ENCODE measurements at places on chromosomes 2 and 18. TPM values are rescaled to one million over a fixed set of nuclear protein-coding genes. Genes with fewer than 3 reads are reported as not detected.

RFTN2 gene
- total RNA-seq: 6.2 TPM

RAD51AP2 gene
- 0.37 TPM for total RNA-seq

NAT8 gene
- total RNA-seq: not detected

MROH2A gene
- not detected for total RNA-seq

HOXD13 gene
- total RNA-seq: not detected

ASB3 gene
- 16.8 TPM for total RNA-seq

C2orf15 gene
- total RNA-seq: 0.78 TPM

SPP2 gene
- not detected for total RNA-seq

NEU2 gene
- not detected for total RNA-seq

- DNase-seq: no peak
Measured at GRCh38 chr2:64695721-64696261, 42.1 kb upstream of the SERTAD2 start.

GRCh38 chr2:132503701-132504100 is 87.1 kb downstream of the GPR39 start:
- DNase-seq: no peak

DNA sequence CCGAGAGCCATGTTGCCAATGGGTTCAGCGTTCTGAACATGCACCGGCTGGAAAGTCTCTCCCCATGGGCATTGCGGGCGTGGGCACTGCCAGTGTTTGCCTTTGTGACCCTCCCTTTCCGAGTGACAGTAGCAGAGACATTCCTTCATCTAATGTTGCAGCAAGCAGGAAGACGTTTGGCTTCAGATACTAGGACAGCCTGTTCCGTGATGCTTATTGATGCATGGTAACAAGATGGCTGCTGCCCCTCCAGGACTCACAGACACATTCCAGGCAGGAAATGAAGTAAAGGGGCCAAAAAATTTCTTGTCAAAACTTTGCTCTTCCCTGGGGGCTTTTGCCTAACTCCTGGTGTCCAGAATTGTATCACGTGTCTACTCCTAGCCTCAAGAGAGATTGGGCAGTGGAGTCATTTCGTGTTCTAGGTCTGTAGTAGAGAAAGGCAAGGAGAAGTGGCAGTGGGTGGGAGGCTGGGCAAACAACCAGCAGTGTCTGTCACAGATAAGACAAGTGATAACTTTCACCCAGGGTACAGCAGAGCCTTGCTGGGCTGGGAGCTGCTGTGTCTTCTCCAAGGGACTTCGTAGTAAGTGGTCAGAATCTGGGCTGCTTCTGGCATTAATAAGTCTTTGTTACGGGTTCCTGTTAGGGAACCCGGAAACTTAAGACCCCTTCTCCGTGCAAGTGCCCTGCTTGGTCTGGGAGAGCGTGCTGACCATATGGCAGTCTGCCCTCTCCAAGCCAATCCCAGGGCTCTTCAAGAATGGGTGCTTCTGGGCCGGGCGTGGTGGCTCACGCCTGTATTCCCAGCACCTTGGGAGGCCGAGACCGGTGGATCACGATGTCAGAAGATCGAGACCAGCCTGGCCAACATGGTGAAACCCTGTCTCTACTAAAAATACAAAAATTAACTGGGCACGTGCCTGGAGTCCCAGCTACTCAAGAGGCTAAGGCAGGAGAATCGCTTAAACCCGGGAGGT is 93.5 kb downstream of the TFCP2L1 start:
- DNase-seq: no peak

DNA sequence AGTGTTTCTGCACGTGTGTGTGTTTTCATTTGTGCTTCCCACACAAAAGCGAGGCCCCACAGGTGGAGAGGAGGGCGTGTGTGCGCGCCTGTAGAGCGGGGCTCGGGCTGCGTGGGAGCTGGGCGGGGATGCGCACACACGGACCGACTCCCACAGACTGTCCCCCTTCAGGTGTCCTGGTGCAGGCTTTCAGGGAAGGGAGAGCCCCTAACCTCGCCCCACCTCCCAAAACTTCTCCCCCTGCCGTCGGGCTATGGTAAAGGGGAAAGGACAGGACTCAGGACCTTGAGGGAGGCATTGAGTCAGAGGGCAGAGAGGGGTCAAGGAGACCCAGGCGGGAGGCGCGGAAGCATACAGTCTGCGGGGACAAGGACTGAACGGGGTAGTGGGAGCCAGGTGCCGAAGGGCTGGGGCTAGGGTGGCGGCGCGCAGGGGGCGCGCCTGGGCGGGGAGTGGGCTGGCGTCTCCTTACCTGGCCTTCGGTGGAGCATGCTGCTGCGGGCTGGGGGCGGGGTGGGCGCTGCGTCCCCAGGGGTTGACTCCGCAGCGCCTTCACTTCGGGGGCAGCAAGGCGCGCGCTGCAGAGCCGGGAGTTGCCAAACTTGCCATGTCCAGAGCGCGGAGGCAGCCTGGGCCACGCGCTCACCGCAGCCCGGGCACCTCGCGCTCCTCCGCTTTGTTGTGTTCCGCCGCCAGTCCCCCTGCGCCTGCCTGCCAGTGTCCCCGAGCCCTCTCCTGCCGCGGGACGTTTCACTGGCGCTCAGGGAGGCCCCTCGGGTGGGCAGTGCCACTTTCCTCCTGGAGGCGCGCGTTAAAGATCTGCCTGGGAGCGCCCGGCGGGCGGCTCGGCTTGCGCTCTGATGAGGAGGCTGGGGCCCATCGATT is 302.0 kb downstream of the NCKAP5 start:
- peak; percentile 22 for DNase-seq

- DNase-seq: no peak
Measured at GRCh38 chr2:75375646-75376582, 176.6 kb upstream of the TACR1 start.

- no peak for DNase-seq
Measured at GRCh38 chr2:75728614-75729419, 18.1 kb upstream of the GCFC2 start.

GRCh38 chr2:144143294-144144151 is 376.4 kb downstream of the ZEB2 start:
- DNase-seq: no peak

DNA sequence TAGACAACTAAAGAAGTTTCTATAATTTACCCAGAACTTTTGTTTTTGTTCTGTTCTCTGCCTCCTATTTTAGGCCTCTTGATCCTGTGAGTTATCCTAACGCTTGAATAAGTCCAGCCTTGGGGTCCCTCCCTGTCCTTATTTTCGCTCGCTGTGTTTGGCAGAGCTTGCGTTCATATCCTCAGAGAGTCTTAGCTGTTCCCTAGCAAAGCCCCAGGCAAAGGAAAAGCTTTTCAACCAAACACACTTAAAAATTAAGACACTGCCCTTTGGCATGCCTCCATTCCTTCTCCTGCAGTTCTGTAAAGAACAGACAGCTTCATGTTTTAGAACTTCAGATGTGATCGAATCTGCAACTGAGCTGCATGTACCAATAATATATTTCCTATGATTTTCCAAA is 517.2 kb downstream of the SUCLG1 start:
- DNase-seq: no peak

- DNase-seq: no peak
Measured at GRCh38 chr2:158809816-158810215, 14.7 kb downstream of the DAPL1 start.

DNA sequence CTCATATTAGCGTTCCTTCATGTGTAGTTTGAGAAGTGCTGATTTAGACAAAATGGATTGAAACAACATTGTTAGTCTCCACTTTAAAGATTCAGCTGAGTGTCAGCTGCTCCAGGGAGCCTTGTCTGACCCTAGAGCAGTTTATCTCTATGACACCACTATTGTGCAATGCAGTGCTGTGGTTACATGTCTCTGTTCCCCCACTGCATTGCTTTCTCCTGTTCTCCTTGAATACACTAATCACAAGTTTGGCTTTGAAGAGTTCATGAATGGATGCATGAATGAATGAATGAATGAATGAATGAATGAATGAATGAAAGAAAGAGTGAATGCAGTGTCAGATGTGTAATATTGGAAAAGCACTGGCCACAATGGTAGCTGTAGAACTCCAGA is 38.3 kb downstream of the GCG start:
- peak; percentile 82 for DNase-seq

DNA sequence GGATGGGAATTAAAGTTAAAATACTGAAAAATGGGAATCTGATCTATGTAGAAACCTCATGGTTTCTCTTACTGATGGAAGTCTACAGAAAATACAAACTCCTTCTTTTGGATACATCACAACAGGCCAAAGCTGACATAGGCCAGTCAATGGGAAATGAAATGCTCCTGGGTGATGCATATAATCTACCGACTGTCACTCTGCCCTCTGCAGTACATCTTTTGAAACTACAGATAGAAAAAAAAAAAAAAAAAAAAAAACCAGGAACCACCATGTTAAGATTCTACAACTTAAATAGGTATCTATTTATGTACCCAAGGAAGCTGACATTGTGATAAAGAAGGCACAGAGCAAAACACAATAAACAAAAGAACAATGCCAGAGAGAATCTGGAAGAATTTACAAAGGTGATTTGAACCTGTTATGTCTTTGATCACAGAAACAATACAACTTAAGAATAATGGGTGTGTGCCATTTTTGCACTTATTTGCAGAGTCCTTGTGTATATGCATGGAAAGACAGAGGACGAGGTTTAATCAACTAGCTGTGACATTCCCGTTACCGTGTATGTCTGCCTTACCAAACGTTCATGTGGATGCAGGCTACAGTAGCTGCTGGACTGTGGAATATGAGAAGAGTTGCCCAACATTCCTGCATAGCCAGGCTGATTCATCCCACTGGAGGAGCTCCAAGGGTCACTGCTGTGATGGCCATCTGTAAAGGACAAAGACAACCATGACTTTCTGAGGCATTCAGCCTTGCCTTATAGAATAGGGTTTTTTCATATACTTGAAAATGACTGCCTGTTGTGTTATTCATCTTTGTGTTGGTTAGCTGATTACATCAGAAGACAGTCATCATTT is 312.7 kb downstream of the TCF4 start:
- peak; percentile 90 for DNase-seq

DNA sequence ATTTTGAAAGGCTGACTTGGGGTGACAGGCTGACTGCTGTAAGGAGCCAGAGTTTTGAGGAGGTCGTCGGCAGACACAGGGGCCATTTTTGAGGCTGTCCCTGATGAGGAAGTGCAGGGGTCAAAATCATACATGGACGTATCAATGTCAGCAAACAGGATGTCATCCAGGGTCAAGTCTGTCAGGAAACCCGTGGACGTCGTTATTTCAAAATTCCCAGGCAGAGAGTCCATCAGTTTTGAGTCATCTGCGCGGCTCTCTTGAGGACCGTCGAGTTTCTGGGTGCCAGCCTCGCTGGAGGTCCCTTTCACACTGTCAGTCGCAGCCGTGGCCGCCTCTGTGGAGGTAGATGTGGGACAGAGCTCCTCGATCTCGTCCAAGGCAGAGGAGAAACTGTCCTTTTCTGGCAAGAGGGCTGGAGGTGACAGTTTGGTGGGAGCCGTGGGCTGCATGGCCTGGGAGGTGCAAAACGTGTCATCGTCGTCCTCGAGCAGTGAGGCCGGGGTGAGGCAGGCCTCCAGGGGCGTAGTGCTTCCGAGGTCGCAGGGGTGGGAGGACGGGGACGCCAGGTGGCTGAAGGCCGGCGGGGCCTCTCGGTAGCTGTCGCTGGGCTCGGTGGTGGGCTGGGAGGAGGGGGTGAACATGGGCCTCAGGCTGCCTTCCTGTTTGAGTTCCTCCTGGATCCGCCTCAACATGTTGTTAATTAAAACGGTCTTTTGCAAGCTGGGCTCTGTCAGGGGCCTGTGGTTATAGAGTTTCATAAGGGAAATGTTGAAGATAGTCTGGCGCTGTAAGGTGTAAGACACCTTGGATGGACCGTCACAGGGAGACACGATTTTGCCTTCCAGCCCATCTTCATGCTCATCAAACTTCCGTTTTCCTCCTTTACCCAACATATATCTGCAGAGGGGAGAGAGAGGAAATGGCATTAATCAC is 17.5 kb downstream of the SERTAD2 start:
- DNase-seq: no peak

- peak; percentile 74 for DNase-seq
Measured at GRCh38 chr2:178066890-178067669, 5.5 kb downstream of the PDE11A start.

- DNase-seq: peak; percentile 75
Measured at GRCh38 chr2:152513681-152514080, 178.7 kb downstream of the FMNL2 start.

DNA sequence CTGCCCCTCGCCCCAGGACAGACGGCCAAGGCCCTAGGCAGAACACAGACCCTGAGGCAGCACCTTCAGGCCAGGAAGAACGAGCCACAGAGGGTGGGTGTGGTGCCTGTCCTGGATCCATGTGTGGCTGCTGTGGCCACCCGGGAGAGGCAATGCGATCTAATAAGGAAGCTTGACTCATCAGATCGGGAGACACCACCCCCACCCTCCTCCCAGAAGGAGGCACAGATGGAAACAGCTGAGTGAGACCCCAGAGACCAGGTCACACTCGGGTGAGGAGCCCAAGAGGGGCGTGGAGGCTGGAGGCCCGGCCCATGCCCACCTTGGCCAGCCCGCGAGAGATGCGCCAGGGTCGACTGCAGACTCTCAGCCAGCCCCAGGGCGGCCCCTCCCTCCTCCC is 20.3 kb downstream of the KCNG2 start:
- DNase-seq: peak; percentile 90

DNA sequence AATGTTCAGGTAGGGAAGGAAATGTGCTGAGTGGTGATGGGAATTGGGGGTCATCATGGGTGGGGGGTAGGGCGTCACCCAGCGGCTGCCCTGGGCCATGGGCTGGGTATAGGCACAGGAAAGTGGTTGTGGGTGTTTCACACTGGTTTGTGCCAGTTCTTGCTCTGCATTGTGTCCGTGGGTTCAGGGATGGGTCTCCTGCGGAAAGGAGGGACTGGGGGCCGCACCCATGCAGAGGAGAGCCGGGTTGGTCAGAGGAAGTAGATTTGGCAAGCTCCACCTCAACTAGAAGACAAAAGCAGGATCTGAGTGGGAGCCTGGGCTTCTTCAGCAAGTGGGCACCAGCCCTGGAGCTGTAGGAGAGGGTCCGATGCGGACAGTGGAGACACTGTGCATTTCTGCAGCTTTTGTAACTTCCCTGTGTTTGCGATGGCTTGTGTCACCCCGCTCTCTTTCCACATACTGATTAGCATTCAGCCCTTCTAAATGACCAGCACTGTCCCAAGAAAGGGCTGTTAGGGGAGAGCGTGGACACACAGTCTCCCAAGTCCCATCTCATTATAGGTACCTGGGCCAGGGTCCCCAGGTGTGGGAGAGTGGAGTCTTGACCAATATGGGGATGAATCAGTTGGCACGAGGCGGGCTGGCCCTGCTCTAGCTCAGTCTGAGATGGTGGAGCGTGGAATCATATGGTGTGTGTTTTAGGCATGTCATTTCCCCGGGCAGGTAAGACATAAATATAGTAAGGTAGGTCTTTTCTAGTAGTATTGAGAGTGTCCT is 67.2 kb downstream of the LRRFIP1 start:
- no peak for DNase-seq

- DNase-seq: no peak
Measured at GRCh38 chr18:6088432-6088831, 193.1 kb upstream of the TMEM200C start.
